ENCODE measurements at places on chromosomes 3 and 15. TPM values are rescaled to one million over a fixed set of nuclear protein-coding genes. Genes with fewer than 3 reads are reported as not detected.

ANKUB1 gene
- total RNA-seq: not detected

DNA sequence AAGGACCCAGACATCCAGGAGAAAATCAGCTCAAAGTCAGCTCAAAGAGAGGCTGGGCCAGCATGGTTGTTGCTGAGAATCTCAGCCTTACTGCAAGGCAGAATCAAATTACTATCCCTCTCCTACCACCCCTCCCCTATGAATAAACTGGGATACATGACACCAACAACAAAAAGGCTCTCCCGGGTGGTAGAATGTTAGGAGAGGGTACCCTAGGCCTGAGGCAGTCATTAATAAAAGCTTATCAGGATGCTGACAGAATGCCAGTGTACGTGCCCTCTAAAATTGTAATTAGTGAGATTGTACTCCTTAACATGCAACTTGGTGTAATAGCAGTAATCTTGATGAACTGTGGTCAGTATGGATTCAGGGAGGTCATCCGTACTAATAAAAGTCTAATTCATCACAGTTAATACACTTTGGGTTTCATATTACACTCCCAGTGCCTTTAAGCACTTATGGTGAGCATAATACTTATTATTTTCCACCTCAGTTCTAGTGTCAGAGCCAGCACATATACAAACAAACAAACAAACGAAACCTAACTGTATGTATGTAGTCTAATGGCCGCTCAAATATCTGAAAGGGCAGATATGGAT lies 76.5 kb downstream of the B3GALNT1 start:
- no peaks in the 10 kb centered on the region for H3K27me3 ChIP-seq
- no peak overlapping the region for H3K4me3 ChIP-seq
- no peak for DNase-seq
- no peak overlapping the region for H3K27ac ChIP-seq
- H3K36me3 ChIP-seq: peaks cover 22% of the 10 kb centered on the region

GRCh38 chr15:34049112-34049511 lies 10.1 kb upstream of the AVEN start:
- peaks cover 19% of the 10 kb centered on the region for H3K36me3 ChIP-seq
- no peak overlapping the region for H3K4me3 ChIP-seq
- H3K4me1 ChIP-seq: peaks cover under 1% of the 10 kb centered on the region

GRCh38 chr3:141498598-141499223 lies 11.9 kb downstream of the RASA2 start:
- DNase-seq: peak; percentile 81
- peak overlapping the region; percentile 95 for H3K27ac ChIP-seq
- no peaks in the 10 kb centered on the region for H3K27me3 ChIP-seq
- peak overlapping the region; percentile 82 for H3K4me3 ChIP-seq

DNA sequence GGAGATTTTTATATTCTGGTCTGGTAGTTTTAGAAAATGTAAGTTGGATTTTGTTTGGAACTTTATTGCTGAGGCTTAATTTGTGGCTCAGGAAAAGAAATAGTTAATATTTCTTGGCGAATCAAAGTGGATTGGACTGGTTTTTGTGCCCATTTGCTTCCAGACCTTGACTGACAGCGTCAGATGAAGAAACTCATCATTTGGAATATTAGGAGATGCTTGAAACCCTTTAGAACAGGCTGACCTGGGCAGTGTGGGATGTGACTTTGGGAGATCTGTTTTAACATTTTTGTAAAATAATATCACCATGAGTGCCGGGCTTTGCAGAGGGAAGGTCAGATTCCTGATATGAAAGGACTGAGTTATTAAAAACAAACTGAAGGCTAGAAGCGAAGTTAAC lies 83.0 kb downstream of the AAGAB start:
- peaks cover 16% of the 10 kb centered on the region for H3K4me1 ChIP-seq
- H3K27me3 ChIP-seq: no peaks in the 10 kb centered on the region
- no peak overlapping the region for H3K27ac ChIP-seq
- peaks cover 11% of the 10 kb centered on the region for H3K36me3 ChIP-seq

DNA sequence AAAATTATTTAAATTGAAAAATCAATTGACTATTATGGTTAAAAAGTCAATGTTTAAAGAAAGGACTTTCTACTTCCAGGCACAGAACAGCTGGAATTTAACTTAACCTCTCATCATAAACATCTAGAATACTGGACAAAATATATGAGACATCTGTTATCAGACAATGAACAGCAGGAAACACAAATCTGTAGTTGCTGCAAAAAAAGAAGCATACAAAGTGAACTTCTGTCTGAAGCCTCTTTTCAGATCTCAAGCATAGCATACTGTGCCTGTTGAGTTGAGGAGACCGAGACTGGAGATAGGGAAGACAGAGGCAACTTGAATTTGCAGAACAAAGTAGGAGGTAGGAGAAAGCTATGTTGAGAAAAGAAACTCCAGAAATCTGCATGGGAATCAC lies 140.0 kb upstream of the CBLB start:
- H3K36me3 ChIP-seq: peaks cover 23% of the 10 kb centered on the region
- peaks cover 22% of the 10 kb centered on the region for H3K4me1 ChIP-seq
- no peaks in the 10 kb centered on the region for H3K27me3 ChIP-seq
- H3K27ac ChIP-seq: no peak overlapping the region
- no peak for DNase-seq

- H3K4me1 ChIP-seq: no peaks in the 10 kb centered on the region
- peaks cover 11% of the 10 kb centered on the region for H3K27me3 ChIP-seq
- no peaks in the 10 kb centered on the region for H3K36me3 ChIP-seq
- no peak overlapping the region for H3K4me3 ChIP-seq
- no peak overlapping the region for H3K27ac ChIP-seq
Observed at GRCh38 chr3:59006634-59007517, 42.9 kb downstream of the CFAP20DC start.

DNA sequence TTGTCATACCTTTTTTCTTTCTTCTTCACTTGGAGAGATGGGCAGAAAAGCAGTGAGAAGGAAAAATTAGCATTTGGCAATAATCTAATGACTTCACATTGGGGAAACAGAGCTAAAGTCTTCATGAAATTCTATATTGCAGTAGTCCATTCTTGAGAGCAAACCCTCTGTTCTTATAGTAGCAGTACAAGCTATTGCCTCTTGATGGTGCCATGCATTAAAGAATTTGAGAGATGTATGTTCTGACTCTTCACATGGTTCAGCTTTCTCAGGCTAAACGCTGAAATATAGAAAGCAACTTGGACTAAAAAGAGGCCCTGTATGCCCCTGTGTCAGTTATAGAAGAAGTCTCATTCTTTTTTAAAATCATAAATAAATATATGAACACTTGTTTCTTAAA lies 36.0 kb downstream of the PHLDB2 start:
- no peak for DNase-seq
- H3K4me3 ChIP-seq: no peak overlapping the region
- H3K4me1 ChIP-seq: peaks cover 5% of the 10 kb centered on the region
- H3K36me3 ChIP-seq: peaks cover 4% of the 10 kb centered on the region
- H3K27me3 ChIP-seq: peaks cover 2% of the 10 kb centered on the region

DNA sequence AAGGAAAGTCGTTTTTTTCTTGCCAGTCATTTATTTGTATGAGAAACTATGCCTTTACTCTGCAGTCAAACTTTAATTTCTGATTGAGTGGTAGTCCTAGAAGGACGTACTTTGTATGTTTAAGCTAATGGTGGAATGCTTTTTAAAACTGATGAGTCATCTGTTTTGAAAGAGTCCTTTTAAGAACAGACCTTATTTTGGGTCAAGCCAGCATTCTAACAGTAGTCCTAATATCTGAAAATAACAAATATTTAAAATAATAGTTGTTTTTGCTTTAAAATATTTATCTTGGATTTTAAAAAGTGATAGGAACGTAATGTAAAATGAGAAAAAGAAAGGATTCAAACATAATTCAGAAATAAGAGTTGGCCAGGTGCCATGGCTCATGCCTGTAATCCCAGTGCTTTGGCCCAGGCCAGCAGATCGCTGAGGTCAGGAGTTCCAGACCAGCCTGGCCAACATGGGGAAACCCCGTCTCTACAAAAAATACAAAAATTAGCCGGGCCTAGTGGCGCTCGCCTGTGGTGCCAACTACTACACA lies 1.3 kb upstream of the LRRC58 start:
- no peak for DNase-seq
- peaks cover 22% of the 10 kb centered on the region for H3K4me1 ChIP-seq
- H3K4me3 ChIP-seq: no peak overlapping the region

DNA sequence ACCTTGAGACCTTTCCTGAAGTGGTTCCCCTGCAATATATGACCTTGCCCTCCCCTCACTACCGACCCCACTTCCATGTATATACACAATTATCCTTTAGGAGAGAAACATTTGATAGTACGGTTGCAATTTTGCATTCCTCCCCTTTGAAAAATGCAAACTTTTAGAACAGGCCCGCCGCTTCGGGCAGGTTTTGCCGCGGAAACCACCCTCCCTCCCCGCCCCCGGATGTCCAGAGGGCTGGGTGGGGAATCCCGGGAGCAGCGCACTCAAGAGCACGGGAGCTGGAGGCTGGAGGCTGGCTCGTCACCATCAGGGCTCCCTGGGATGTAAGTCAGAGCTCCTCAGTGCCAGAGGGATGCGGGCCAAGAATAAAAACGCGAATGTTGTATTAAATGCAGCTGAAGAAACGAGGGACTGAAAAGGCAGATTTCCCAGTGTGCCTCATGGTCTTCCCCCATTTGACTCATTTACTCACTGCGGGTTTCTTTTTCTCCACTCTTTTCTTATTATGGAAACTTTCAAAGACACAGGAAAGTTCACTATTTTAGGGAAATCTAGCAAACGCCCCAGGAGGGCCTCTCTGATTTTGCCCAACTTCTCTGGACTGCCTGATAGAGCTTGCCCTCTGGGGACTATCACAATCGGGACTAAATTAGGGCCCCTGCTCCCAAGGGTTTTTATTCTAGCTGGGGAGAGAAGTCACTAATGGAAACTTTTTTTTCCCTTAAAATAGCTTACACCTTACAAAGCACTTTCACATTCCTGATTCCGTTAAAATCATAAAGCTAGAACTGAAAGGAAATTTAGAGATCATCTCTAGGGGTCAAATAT lies 2.9 kb upstream of the USP3 start:
- H3K36me3 ChIP-seq: peaks cover 2% of the 10 kb centered on the region
- H3K27ac ChIP-seq: peak overlapping the region; percentile 92
- H3K27me3 ChIP-seq: no peaks in the 10 kb centered on the region
- DNase-seq: peak; percentile 54
- peak overlapping the region; percentile 67 for H3K4me3 ChIP-seq

DNA sequence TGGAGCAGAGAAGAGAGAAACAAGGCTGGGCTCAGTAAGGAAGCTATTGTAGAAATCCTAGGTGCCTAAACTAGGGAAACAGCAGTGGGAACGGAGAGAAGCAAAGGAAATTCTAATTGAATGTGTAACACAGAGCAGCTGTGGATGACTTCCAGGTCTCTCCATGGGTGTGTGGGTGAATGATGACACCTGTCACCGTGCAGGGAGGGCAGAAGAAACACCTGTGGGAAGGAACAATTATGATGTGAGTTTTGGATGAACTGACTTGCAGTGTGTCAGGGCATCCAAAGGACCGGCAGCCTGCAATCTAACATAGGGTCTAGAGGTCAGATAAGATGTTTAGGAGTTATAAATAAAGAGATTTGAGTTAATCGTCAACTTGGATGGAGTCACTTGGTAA lies 144.2 kb downstream of the RYR3 start:
- peaks cover 9% of the 10 kb centered on the region for H3K27me3 ChIP-seq
- H3K27ac ChIP-seq: no peak overlapping the region
- no peaks in the 10 kb centered on the region for H3K4me1 ChIP-seq
- H3K4me3 ChIP-seq: no peak overlapping the region
- H3K36me3 ChIP-seq: no peaks in the 10 kb centered on the region

Data from activated naive CD8-positive, alpha-beta T cell treated with anti-CD3 and anti-CD28 coated beads, Interleukin-2, amount 10 ng/mL, durations not matched to agents 7 days and 5 days (primary cell).